ENCODE measurements at places on chromosomes 12 and 14. TPM values are rescaled to one million over a fixed set of nuclear protein-coding genes. Genes with fewer than 3 reads are reported as not detected.
A peak's percentile ranks its signal among the peaks of the same experiment; 100 is the strongest.

The BBOF1 gene
- total RNA-seq: 1.6 TPM

DNA sequence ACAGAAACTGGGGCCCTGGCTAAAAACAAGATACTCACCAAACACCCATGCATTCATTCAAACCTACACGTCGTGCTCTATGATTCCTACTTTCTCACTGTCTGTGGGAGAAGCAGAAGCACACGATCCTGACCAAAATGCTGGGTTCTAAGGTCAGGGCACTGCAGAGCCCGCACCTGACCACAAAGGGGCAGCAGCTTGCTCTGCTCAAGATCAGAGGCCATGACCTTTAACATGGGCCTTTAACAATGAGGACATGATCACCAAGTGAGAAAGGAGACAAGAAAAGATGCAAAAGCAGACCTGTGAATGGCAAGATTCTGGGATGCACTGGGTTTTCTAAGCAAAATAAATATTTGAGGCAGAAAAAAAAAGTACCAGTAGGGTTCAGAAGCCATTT lies 40.1 kb upstream of the VPS33A start:
- H3K4me3 ChIP-seq: no peak overlapping the region
- H3K27me3 ChIP-seq: no peaks in the 10 kb centered on the region
- DNase-seq: no peak
- peaks cover 31% of the 10 kb centered on the region for H3K36me3 ChIP-seq

- H3K4me1 ChIP-seq: peaks cover 11% of the 10 kb centered on the region
- H3K4me3 ChIP-seq: no peak overlapping the region
- no peak for DNase-seq
- no peaks in the 10 kb centered on the region for H3K27me3 ChIP-seq
Observed at GRCh38 chr14:52934762-52935161, 16.1 kb downstream of the FERMT2 start.

The PRH2 gene
- total RNA-seq: 0.28 TPM

DNA sequence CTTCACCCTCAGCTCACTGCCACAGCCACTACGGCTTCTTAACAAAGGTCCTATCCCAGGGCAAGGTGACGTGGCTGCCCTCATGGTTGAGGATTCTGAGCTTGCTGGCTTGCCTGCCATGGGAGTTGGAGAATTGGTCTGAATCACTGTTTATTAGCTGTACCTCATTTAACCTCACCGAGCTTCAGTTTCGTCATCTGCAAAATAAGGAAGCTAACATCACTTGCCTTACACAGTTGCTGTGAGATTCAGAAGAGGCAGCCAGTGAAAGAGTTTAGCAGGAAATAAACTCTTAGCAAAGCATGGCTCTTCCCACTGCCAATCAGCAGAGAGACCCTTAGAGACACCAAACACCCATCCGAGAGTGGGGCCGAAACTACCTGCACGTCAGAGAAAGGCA lies 90.1 kb upstream of the KCNA1 start:
- peak; percentile 13 for DNase-seq
- no peaks in the 10 kb centered on the region for H3K36me3 ChIP-seq
- H3K4me3 ChIP-seq: no peak overlapping the region
- H3K4me1 ChIP-seq: no peaks in the 10 kb centered on the region
- peaks cover 4% of the 10 kb centered on the region for H3K27me3 ChIP-seq

- no peak overlapping the region for H3K4me3 ChIP-seq
- no peaks in the 10 kb centered on the region for H3K36me3 ChIP-seq
- H3K4me1 ChIP-seq: no peaks in the 10 kb centered on the region
- DNase-seq: no peak
Observed at GRCh38 chr12:131232036-131232435, 278.3 kb downstream of the ADGRD1 start.

The PIWIL1 gene
- not detected for total RNA-seq

DNA sequence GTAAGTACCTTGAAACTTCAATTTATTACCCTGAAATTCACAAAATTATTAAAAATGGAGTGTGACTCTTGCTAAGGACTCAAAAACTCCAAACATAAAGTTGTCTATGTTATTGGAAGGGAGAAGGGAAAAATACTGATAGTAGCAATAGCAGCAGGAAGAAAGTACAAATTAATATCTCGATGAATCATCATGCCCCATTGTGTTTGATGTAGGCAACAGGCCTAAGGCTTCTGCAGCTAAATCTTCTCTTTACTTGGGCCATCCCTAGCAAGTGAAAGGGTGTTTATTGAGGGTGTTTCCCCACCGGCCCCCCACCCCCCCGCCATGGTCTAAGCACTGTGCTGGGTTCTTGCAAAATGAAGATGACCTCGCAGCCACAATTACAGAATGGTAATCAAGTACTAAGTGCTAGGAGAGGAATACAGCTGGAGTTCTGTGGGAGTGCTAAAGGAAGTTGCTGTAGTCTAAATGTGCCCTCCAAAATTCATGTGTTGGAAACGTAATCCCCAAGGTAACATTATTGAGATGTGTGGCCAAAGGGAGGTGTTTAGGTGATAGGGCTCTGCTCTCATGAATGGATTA lies 76.5 kb downstream of the SNAPC1 start:
- H3K4me3 ChIP-seq: no peak overlapping the region
- no peak overlapping the region for H3K27ac ChIP-seq
- no peaks in the 10 kb centered on the region for H3K27me3 ChIP-seq
- peak; percentile 7 for DNase-seq

GRCh38 chr12:82565966-82566365 lies 120.7 kb upstream of the TMTC2 start:
- H3K36me3 ChIP-seq: no peaks in the 10 kb centered on the region
- no peak overlapping the region for H3K27ac ChIP-seq
- no peak for DNase-seq
- no peaks in the 10 kb centered on the region for H3K27me3 ChIP-seq

DNA sequence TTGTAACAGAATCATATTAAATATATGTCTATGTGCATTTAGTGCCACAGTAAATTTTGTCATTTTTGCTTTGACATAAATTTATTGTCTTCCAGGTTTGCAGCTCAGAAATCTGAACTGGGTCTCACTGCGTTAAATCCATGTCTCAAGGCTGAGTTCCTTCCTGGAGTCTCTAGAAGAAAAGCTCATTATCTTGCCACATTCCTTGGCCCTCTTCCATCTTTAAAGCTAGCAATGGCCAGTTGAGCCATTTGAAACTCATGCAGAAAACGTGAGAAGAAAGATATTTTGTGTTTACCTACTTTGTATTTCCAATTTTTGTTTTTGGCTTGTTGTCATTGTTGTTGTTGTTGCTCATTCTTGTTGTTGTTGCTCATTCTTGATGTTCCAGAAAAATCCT lies 10.7 kb downstream of the PRH1 start:
- H3K4me3 ChIP-seq: no peak overlapping the region
- DNase-seq: peak; percentile 35
- no peak overlapping the region for H3K27ac ChIP-seq
- peaks cover 3% of the 10 kb centered on the region for H3K36me3 ChIP-seq
- H3K27me3 ChIP-seq: no peaks in the 10 kb centered on the region

Data from IMR-90 (cell line).